ENCODE measurements at places on chromosomes 11 and 22. TPM values are rescaled to one million over a fixed set of nuclear protein-coding genes. Genes with fewer than 3 reads are reported as not detected.
A peak's percentile ranks its signal among the peaks of the same experiment; 100 is the strongest.

DNA sequence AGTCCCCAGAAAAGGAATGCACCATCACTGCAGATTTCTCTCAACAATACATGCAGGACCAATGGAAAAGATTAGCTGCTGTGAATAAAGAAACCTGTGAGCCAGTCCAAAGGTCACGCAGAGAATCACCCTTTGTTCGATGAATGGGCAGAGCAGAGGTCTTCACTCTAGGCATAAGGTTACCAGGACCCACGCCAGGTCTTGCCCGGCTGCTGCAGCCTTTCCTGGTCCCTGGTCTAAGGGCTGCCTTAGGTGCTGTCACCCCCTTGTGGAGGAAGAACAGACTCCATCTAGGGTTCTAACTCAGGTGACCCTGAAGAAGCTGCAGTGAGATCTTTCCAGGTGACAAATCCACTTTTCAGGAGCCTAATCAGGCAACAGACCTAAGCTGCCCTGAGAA lies 29.0 kb upstream of the NAP1L4 start:
- no peak for DNase-seq

DNA sequence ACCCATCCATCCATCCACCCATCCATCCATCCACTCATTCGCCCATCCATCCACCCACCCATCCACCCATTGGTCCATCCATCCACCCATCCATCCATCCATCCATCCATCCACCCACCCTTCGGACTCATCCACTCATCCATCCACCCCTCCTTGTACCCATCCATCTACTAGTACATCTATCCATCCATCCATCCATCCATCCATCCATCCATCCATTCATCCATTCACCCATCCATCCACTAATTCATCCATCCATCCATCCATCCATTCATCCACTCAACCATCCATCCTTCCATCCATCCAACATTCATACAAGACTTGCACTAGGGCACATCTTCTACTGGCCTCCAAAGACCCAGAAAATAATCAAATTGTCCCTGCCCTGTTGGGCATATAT lies 20.0 kb downstream of the MYEOV start:
- no peak for DNase-seq

DNA sequence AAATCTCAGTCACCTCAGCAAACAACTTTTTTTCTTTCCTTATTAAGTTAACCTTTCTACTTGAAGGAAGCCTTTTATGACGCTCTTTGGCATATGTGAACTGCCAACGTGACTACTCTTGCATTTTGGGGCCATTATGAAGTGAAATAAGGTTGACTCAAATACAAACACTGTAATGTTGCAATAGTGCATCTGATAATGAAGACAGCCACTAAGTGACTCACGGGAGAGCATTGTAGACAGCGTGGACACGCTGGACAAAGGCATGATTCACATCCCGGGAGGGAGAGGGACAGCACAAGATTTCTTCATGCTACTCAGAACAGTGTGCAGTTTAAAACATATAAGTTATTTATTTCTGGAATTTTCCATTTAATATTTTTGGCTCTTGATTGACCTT lies 560.8 kb downstream of the ETS1 start:
- DNase-seq, result peak; percentile 96

- DNase-seq, result no peak
These were observed 13.1 kb downstream of the WNT11 start for GRCh38 chr11:76193219-76193618.

- DNase-seq, result no peak
These were observed 406.3 kb downstream of the ETS1 start for GRCh38 chr11:128181088-128181480.

GRCh38 chr11:2002042-2002776 lies 4.6 kb upstream of the H19 start:
- DNase-seq, result no peak

GRCh38 chr11:74282421-74282820 lies 29.0 kb downstream of the P4HA3 start:
- no peak for DNase-seq

- DNase-seq, result no peak
These were observed 13.1 kb downstream of the TAF1D start for GRCh38 chr11:93727985-93728791.

- DNase-seq, result no peak
These were observed 4.3 kb upstream of the APOL6 start for GRCh38 chr22:35643991-35644390.

- DNase-seq, result no peak
These were observed 40.9 kb upstream of the CCDC188 start for GRCh38 chr22:20191803-20192202.

- no peak for DNase-seq
These were observed at the start of gene LIF for GRCh38 chr22:30245985-30246813. LIF (minus strand) TSS chr22:30246759; CDS start chr22:30246695, 64 bp downstream.

GRCh38 chr11:77400271-77400670 lies 73.6 kb downstream of the PAK1 start:
- no peak for DNase-seq

DNA sequence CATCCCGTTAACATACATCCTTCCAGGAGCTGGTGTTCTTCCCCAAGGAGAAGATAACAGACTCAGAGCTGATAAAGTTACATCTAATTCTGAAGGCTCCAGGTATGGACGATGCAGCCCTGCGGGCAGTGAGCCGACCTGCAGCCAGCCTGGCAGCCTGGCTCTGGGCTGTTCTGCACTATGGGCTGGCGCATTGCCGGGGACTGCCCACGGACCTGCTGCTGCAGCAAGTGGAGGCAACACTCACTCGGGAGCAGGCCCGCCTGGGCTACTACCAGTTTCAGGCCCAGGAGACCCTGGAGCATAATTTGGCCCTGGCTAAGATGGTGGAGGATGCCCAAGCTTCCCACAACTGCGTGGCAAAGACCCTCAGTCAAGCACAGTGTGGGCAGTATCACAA lies 39.7 kb downstream of the RRP8 start:
- no peak for DNase-seq

- no peak for DNase-seq
These were observed 19.3 kb upstream of the PRR5 start for GRCh38 chr22:44682556-44683168.

DNA sequence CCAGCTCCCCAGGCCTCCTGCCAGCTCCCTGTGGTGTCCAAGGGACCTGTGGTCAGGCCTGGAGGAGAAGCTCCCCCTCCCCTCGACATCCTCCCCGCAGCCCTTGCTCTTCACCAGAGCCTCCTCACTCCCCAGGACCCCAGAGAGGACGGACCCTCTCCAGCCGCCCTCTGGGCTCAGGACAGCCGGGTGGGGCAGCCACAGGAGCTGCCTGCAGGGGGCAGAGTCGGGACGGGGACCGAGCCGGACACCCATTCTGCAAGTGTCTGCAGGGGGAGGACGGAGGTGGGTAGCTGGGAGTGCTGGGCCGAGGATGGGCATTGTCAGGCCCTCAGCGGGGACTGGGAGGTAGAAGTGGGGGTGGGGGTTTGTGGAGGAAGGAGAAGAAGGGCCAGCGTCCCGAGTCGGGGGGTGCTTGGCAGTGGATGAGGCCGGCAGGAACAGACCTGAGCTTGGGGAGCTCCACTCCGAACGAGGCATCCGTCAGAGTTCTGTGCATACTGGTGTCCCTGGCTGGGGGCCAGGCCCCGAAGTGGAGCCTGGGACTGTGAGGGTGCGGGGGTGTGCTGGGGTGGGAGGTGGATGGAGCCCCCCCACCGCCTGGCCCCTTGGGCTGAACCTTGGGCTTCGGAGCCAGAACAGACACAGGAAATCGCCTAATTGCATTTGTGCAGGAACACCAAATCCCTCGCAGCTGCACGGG lies 15.2 kb downstream of the PRR33 start:
- DNase-seq, result no peak

- peak; percentile 70 for DNase-seq
These were observed 10.9 kb downstream of the SRPRA start for GRCh38 chr11:126257764-126258163.

GRCh38 chr22:35631597-35631996 lies 14.5 kb upstream of the MB start:
- no peak for DNase-seq

- no peak for DNase-seq
These were observed 13.2 kb upstream of the SMIM35 start for GRCh38 chr11:118099838-118100556.

- no peak for DNase-seq
These were observed 66.5 kb upstream of the CEP126 start for GRCh38 chr11:101848262-101848661.

GRCh38 chr11:210122-210802 lies 2.8 kb downstream of the RIC8A start:
- DNase-seq, result peak; percentile 77

DNA sequence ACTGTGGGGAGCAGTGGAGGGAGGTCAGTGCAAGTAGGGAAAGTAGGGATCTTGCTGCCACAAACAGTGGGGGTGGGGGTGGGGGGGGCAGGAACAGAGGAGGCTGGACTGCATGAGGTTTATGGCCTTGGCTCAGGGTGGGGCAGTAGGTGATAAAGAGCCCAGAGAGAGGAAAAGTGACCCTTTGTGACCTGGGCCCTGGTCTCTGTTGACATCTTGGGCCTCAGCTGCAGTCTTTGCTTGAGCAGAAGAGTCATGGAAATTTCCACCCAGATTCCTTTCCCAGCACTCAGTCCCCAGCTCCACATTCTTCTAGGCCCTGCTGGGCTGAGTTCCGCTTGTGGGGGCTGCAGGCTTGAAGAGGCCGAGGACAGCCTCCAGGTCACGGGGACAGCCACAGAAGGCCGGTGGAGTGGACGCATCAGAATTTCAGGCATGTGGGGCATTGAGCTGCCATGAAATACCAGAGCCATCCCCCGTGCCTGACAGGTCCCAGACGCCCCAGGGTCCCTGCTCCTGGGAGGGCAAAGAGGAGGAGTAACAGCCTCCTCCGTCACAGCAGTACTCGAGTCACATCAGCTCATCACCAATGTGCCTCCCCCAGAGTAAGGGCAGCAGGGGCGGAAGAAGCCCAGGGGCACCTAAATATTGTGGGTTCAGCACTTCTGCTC lies 9.7 kb upstream of the MALAT1 start:
- peak; percentile 87 for DNase-seq

Gene LGALS12
- not detected for total RNA-seq

Gene FOLH1
- 0.36 TPM for total RNA-seq

Gene WNT7B
- 1.6 TPM for total RNA-seq

Gene PACSIN2
- 87.8 TPM for total RNA-seq

Measured in astrocyte (in vitro differentiated cells and primary cell).